Anterior cingulate cortex (tissue), 58 donors: ENCODE measurements at places on chromosomes 1 and 21.

DNA sequence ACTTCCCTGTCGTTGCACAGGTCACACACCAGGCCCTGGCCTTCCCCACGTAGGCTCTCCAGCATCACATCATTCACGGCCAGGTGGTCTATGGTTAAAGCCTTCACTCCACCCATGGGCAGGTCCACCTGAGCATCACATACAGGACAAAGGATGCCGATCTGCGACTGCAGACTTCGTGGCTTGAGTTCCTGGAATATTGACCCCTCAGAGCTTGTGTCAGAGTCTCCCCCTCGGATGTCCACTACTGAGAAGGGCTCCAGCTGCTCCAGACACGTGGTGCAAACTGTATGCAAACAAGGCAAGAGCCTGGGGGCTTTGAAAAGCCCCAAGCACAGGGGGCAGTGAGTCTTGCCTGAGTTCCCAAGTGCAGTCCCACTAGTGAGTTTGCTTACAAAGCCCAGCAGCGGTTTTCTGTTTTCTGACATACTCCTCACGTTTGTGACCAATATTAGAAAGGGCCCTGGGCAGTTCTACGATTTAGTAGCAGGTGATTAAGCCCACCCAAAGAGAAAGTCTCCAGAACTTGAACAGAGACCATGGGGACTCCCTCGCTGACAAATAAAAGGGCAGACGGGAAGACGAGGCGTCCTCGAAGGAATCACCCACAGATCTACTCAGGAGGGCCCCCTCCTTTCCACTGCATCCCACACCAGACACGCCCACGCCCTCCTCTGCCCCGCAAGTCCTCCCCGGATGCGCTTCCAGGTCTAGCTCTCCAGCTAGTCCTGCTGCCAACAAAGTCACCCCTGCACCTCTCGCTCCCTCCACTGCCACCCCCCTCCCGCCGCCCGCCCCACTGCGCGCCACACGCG lies 568 bp downstream of the TRIM45 start:
- no peak for DNase-seq

GRCh38 chr1:239739919-239740318 lies 351.8 kb upstream of the FMN2 start:
- DNase-seq: no peak

GRCh38 chr1:40530735-40531380 lies 579 bp upstream of the ZNF684 start:
- no peak for DNase-seq

GRCh38 chr1:14522077-14522925 lies 76.2 kb upstream of the KAZN start:
- no peak for DNase-seq

DNA sequence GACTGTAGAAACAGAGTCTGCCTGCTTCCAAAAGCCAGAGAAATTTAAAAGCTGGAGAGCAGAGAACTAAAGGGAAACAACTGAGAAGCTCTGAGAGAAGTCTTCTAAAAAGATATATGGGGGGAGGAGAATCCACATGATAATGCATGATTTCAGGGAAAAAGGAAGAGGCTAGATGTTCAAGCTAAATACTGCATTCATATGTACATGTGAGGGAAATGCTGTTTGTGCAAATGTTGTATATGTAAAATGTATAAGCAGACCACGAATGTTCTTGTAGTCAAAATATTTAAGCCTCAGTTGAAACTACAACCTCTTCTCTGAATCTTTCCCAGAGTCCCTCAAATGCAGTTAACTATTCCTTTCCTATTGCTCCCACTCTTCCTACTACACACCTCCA lies 79.2 kb downstream of the AKT3 start:
- no peak for DNase-seq

DNA sequence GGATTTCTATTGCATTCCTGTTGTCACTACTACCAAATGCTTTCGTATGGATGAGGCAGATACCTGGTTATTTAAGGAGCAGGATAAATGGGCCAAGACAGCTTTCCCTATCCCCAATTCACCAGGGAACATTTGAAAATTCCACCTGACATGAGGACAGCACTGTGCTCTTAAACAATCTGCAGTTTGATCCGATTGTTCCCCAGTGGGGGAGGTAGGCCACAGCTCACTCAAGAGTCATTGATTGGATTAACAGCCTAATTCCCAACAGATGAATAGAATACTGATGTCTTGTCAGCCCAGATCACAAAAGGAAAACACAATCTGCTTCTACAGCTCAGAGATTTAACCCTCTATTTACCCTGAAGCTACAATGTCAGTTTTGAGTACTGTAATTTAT lies 123.9 kb downstream of the LHX4 start:
- DNase-seq: no peak

DNA sequence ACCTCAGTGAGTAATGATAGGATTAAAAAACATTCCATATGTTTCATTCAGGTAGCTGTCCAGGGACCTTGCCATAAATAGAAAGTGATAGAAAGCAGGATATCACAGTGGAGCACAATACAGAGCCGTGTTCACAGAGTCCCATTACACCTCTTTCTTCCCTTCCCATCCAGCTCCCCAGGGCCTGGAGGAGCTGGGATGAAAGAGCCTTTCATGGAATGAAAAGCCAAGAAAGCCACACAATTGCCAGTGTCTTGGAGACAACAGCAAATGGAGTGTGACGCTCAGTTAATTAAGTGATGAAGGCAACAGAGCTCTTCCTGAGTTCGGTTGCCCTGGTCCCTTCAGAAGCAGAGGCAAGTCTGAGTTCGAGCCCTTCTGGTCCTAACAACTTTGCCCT lies 387.3 kb upstream of the PLXNA2 start:
- no peak for DNase-seq
